ENCODE measurements at places on chromosomes 6 and 20. TPM values are rescaled to one million over a fixed set of nuclear protein-coding genes. Genes with fewer than 3 reads are reported as not detected.

The WRNIP1 gene
- 61.0 TPM for total RNA-seq

The PTGIS gene
- total RNA-seq = 10.9 TPM

The CLIC5 gene
- 1.6 TPM for total RNA-seq

The MICB gene
- not detected for total RNA-seq

The TP53INP2 gene
- 12.2 TPM for total RNA-seq

DNA sequence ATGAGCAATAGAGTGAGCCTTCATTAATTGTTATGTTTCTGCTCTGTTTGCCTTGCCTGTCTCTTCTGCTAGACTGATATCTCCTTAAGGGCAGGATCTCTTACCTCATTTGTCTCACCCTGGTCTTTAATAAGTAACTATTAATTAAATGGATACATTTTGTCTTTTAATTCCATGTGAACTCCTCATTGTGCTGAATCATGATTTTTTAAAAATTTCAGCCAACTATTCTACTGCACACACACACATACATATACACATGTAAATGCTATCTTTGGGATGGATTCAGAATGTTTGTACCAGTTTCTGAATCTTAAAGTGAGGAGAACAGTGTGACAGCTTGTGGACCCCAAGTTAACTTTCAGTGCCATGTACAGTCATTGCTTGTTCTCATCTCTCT, 731.1 kb upstream of the MAP3K7 start:
- no peak for DNase-seq
- H3K4me1 ChIP-seq = no peaks in the 10 kb centered on the region
- H3K4me3 ChIP-seq = no peak overlapping the region
- no peaks in the 10 kb centered on the region for H3K27me3 ChIP-seq
- no peak overlapping the region for H3K27ac ChIP-seq

- no peak for DNase-seq
- H3K36me3 ChIP-seq = no peaks in the 10 kb centered on the region
- H3K27me3 ChIP-seq = no peaks in the 10 kb centered on the region
- no peak overlapping the region for H3K27ac ChIP-seq
- no peaks in the 10 kb centered on the region for H3K4me1 ChIP-seq
Measured at GRCh38 chr6:130425537-130425936, 59.7 kb downstream of the TMEM200A start.

GRCh38 chr6:111973927-111974639, 79.8 kb upstream of the CCN6 start:
- no peak overlapping the region for H3K4me3 ChIP-seq
- no peaks in the 10 kb centered on the region for H3K36me3 ChIP-seq
- no peak for DNase-seq
- H3K27me3 ChIP-seq = no peaks in the 10 kb centered on the region

DNA sequence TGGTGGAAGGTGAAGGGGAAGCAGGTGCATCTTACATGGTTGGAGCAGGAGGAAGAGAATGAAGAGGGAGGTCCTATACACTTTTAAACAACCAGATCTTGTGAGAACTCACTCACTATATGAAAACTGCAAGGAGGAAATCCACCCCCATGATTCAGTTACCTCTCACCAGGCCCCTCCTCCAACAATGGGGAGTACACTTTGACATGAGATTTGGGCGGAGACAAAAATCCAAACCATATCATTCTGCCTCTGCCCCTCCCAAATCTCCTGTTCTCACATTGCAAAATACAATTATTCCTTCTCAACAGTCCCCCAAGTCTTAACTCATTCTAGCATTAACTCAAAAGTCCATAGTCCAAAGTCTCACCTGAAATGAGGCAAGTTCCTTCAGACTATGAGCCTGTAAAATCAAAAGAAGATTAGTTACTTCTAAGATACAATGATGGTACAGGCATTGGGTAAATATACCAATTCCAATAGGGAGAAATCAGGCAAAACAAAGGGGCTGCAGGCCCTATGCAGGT, 60.5 kb downstream of the EDN1 start:
- no peak for DNase-seq
- no peaks in the 10 kb centered on the region for H3K36me3 ChIP-seq
- no peak overlapping the region for H3K4me3 ChIP-seq
- H3K4me1 ChIP-seq = peaks cover 32% of the 10 kb centered on the region
- no peak overlapping the region for H3K27ac ChIP-seq
- H3K27me3 ChIP-seq = no peaks in the 10 kb centered on the region

GRCh38 chr6:126764104-126764503, 354.4 kb upstream of the RSPO3 start:
- H3K4me3 ChIP-seq = no peak overlapping the region
- no peaks in the 10 kb centered on the region for H3K4me1 ChIP-seq
- no peak for DNase-seq

DNA sequence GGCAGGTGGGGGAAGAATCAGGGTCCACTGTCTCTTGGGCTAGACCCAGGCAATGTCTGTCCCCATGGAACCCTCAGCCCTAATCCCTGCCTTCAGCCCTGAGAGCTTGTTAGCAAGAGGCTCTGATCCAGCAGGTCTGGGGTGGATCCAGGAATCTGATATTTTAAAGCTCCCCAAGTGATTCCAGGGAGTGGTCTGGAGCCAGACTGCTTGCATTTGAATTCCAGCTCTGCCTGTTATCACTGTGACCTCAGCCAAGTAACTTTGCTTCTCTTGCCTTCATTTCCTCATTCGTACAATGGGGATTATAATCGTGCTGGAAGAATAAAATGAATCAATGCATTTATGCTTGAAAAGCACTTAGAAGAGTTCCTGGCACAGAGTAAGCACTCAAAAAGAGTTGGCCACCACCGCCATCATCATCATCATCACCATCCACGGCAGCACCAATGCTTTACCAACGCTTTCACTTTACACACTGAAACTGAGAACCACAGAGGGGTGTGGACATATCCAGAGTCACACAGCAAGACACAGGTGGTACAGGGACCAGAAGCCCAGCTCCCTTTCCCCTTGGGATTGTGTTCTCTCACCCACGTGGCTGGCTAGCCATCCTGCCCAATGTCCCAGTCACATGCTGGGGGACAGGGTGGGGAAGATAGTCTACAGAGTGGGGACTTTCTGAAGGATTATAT, 75.7 kb upstream of the RALY start:
- H3K36me3 ChIP-seq = no peaks in the 10 kb centered on the region
- H3K27me3 ChIP-seq = no peaks in the 10 kb centered on the region
- H3K4me1 ChIP-seq = no peaks in the 10 kb centered on the region
- no peak for DNase-seq
- no peak overlapping the region for H3K4me3 ChIP-seq
- H3K27ac ChIP-seq = no peak overlapping the region

DNA sequence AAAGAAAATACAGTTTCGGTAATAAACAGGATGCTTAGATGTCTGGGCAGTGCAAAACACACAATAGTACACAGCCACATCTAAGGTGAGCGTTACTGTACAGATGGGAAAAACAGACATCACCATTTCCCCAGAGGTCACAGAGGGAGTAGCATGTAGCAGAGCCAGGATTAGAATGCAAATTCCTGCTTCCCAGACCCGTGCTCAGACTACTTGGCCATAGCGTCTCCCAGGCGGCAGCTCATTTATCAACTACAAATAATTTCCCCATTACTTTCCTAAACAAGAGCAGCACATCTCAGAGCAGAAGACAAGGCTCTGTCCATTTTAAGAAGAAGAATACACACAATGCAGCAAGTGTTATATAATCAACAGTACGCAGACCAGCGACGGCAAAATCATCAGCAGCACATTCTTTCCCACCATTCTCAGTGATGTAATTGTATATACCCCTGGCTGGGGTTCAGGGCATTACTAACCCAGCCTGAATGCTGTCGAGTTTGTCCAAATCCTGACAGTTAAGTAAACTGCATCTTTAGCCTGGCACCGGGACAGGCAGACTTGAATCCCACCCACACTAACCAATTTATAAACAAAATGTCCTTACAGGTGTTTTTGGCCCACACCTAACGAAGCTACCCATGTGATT, 61.9 kb downstream of the CNKSR3 start:
- no peak overlapping the region for H3K4me3 ChIP-seq
- H3K27me3 ChIP-seq = no peaks in the 10 kb centered on the region
- peak; percentile 48 for DNase-seq
- H3K27ac ChIP-seq = peak overlapping the region; percentile 68
- no peaks in the 10 kb centered on the region for H3K36me3 ChIP-seq

DNA sequence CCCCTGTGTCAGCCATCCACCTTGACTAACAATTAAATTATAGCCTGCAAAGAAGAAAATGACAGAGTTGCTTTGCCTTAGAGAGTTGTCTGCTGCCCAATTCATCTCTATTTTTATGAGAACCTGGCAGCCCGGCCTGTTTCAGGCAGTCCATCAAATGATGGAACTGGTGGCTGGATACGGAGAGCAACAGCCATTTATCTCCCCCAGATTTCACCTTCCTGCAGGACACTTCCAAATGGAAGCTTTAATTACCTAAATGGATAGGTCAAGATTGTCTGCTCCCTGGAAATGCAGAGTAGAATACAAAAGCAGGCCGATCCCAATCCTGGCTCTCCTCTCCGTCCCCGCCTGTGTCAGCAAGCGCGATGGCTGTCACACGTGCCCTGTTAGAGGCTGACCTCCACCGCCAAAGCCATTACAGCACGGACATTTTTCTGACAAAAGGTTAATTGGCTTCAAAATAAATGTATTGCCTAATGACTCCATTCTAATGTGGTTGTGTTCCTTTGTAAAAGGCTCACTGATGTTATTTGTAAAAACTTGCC, 86.7 kb downstream of the PACRG start:
- H3K27ac ChIP-seq = no peak overlapping the region
- H3K4me3 ChIP-seq = no peak overlapping the region
- no peaks in the 10 kb centered on the region for H3K36me3 ChIP-seq
- no peaks in the 10 kb centered on the region for H3K27me3 ChIP-seq
- no peaks in the 10 kb centered on the region for H3K4me1 ChIP-seq

DNA sequence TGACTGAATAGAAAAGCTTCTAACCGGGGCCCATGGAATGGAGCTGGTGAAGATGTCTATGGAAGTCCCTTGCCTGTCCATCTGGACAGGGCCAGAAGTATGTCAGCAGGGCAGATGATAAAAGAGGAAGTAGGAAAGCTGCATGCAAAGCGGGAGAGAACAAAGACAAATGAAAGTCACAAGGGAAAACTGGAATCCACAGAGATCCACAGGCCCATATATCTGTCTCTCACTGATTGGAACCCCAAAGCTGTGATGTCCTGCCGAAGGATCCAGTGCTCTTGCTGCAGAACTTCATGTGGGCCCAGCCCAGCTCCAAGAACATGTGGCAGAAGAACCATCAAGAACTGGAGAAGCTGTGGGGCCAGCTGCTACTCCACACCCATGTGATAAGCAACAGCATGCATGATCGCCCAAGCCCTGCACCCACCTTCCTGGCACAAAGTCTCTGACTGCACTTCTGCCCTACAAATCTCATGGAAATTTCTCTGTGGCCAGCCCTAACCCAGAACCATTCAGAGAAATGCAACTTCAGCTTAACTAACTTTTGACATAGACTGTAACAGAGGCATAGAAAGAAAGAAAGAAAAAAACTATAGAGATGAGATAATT, 716.0 kb downstream of the KIF16B start:
- DNase-seq = no peak
- H3K4me1 ChIP-seq = peaks cover 10% of the 10 kb centered on the region
- no peak overlapping the region for H3K27ac ChIP-seq
- no peaks in the 10 kb centered on the region for H3K27me3 ChIP-seq

DNA sequence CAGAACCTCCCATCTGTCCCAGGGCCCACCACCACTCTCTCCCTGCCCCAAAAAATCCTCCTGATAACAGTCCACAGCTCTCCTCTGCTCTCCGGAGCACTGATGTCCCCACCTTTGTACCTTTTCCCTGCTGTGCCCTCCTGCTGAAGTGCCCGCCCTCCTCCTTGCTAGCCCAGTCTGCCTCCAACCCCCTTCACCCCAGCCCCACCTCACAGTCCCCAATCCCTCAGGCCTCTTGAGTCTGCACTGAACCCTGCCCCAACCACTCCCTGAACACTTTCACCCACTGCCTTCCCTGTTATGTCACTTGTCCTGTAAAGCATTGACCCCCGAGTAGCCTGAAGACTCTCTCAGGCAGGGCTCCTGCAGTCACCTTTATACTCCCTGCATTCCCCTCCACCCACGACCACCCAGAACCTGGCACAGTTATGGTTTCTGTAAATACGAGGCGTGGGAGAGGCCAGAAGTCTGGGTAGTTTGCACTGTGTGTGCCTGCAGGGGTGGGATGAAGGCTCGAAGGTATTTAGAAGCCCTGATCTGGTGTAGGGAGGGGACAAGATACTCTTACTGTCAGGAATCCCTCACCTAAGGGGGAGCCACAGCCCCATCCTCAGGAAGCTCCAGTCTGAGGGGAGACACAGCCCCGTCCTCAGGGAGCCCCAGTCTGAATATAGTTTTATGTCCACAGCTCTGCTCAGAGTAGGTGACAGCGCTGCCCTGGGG, 5.4 kb downstream of the GLP1R start:
- no peaks in the 10 kb centered on the region for H3K27me3 ChIP-seq
- H3K36me3 ChIP-seq = no peaks in the 10 kb centered on the region
- DNase-seq = no peak
- H3K27ac ChIP-seq = peak overlapping the region; percentile 89
- no peak overlapping the region for H3K4me3 ChIP-seq

GRCh38 chr6:132023490-132023889, 72.3 kb upstream of the CCN2 start:
- H3K4me1 ChIP-seq = peaks cover 5% of the 10 kb centered on the region
- H3K4me3 ChIP-seq = no peak overlapping the region
- no peak for DNase-seq
- no peaks in the 10 kb centered on the region for H3K27me3 ChIP-seq
- H3K27ac ChIP-seq = no peak overlapping the region

DNA sequence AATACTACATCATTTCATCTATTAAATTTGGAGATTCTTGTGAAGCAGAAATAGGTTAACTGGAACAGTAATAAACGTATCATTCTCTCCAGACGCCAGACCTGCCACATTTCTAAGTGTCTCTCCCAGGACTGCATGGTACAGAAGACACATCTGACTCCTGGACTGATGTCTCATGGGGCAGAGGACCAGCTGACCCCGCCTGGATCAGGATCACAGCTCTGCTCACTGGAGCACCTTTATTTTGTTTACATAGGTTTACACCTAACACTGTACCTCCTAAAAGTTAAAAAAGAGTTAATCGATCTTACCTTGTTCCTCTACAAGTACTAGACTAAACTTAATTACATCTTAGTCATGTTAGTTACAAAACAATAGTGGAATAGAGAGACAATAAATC, 11.2 kb downstream of the OVOL2 start:
- no peaks in the 10 kb centered on the region for H3K36me3 ChIP-seq
- H3K4me3 ChIP-seq = no peak overlapping the region
- no peaks in the 10 kb centered on the region for H3K4me1 ChIP-seq
- H3K27ac ChIP-seq = no peak overlapping the region

DNA sequence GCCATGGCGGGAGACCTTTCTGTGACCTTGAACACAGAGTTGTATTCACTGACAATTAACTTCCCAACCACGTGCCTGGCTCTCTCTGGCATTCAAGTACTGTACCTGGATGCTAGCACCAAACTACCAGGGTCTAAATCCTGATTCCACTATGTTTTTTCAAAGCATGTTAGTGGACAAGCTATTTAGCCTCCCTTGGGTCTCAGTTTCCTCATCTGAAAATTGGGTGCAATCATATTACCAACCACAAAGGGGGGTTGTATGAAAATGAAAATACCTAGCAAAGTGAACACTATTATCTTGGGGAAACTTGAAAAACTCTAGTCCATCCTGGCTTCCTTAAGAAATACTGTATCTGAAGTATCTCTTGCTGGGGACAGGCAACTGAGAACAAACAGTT, 308.7 kb upstream of the SGK1 start:
- no peaks in the 10 kb centered on the region for H3K27me3 ChIP-seq
- H3K27ac ChIP-seq = no peak overlapping the region
- H3K4me3 ChIP-seq = no peak overlapping the region
- H3K36me3 ChIP-seq = no peaks in the 10 kb centered on the region
- no peaks in the 10 kb centered on the region for H3K4me1 ChIP-seq

- no peak overlapping the region for H3K4me3 ChIP-seq
- H3K27me3 ChIP-seq = no peaks in the 10 kb centered on the region
- no peaks in the 10 kb centered on the region for H3K36me3 ChIP-seq
- no peak overlapping the region for H3K27ac ChIP-seq
- no peaks in the 10 kb centered on the region for H3K4me1 ChIP-seq
- DNase-seq = no peak
Measured at GRCh38 chr6:15137086-15137485, 108.8 kb upstream of the JARID2 start.

Data from body of pancreas (tissue), 4 donors.